ENCODE measurements at places on chromosomes 6 and 20.

GRCh38 chr6:73339340-73339739, 14.7 kb downstream of the DPPA5 start:
- no peaks in the 10 kb centered on the region for H3K4me1 ChIP-seq
- no peak overlapping the region for H3K27ac ChIP-seq
- no peaks in the 10 kb centered on the region for H3K27me3 ChIP-seq
- DNase-seq: no peak
- H3K36me3 ChIP-seq: no peaks in the 10 kb centered on the region

DNA sequence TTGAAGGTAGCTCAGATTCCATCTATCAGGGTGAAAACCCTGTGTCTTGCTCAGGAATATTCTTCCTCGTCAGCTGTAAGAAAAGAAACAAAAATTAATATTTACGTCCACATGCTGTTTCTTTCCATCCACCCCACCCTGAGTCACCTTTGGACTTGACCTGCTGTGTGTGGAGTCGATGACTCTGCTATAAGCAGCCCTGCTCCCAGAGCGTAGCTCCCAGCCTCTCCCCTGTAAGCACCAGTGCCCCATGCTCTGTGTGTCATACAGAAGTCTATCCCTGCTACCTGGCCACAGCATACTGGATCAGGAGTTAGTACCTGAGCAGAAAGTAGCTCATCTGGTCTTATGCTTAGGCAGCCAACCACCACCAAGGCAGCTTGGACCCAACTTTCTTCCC, 223.6 kb downstream of the SOD2 start:
- H3K27me3 ChIP-seq: no peaks in the 10 kb centered on the region
- H3K4me3 ChIP-seq: no peak overlapping the region
- H3K36me3 ChIP-seq: no peaks in the 10 kb centered on the region

DNA sequence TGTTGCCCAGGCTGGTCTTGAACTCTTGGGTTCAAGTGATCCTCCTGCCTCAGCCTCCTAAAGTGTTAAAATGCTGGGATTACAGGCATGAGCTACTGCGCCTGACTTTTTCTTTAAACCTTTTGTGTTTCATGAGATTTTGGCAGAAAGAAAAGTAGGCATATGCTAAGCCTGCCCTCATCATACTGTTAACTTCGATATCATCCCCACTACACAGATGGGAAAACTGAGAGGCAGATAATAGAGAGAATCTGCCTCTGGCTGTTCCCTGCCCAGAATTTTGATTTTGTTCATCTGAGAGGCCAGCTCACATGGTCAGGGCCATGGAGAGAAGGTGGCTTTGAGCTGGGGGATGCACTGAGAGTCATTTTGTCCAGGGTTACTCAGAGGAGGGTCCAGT, 7.5 kb downstream of the PABPC1L start:
- H3K4me1 ChIP-seq: no peaks in the 10 kb centered on the region
- no peak overlapping the region for H3K4me3 ChIP-seq
- DNase-seq: no peak

DNA sequence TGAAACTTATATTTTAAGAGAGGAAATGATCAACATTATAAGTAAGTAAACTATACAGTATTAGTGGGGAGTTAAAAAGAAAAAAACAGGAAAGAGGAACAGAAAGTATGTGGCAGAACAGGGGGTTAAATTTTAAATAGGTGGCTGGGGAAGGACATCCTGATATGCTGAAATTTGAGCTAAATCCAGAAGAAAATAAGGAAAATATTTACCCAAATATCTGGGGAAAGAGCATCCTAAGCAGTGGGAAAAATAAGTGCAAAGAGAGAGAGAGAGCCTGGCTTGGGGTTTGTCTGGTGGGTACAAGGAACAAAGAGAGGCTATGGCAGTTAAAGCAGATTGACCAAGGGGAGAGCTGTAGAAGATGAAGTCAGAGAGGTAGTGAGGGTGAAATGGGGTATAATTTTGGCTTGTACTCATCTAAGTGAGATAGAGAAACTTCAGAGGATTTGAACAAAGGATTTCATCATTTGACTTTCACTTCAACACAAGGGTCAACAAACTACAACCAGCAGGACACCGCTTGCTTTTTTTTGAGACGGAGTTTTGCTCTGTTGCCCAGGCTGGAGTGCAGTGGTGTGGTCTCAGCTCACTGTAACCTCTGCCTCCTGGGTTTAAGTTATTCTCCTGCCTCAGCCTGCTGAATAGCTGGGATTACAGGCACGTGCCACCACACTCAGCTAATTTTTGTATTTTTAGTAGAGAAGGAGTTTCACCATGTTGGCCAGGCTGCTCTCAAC, 328.4 kb upstream of the CNR1 start:
- no peak for DNase-seq

Measured in neural progenitor cell (in vitro differentiated cells).